Peyer's patch (tissue), 4 donors: ENCODE measurements at places on chromosomes 4 and X. TPM values are rescaled to one million over a fixed set of nuclear protein-coding genes. Genes with fewer than 3 reads are reported as not detected.

Gene LONRF3
- 10.7 TPM for total RNA-seq

Gene ETNPPL
- total RNA-seq: not detected

Gene PAGE2B
- not detected for total RNA-seq

Gene IBSP
- total RNA-seq: not detected

Gene GATA1
- not detected for total RNA-seq

GRCh38 chrX:6228720-6229119 lies at the start of gene NLGN4X:
Gene NLGN4X (minus strand): TSS chrX:6228867. CDS start chrX:6151466, 77,401 bp downstream.
- DNase-seq: no peak

DNA sequence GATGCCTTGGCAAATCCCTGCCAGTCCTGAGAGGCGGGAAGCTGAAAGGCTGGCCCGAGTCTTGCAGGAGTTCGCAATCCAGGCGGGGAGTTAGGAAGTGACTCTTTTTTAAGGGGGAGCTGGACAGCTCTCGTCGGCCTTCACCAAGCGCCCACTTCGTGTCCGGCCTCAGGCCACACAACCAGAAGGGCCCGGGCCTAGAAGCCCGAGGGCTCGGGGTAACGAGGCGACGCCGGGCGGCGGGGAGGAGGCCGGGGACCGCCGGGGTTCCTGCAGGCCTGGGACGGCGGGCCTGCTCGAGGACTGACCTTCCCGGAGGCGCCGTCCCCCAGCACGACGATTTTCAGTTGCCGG lies 395 bp downstream of the RAB28 start:
- DNase-seq: no peak

GRCh38 chr4:158259955-158260575 lies 49.8 kb downstream of the TMEM144 start:
- no peak for DNase-seq

DNA sequence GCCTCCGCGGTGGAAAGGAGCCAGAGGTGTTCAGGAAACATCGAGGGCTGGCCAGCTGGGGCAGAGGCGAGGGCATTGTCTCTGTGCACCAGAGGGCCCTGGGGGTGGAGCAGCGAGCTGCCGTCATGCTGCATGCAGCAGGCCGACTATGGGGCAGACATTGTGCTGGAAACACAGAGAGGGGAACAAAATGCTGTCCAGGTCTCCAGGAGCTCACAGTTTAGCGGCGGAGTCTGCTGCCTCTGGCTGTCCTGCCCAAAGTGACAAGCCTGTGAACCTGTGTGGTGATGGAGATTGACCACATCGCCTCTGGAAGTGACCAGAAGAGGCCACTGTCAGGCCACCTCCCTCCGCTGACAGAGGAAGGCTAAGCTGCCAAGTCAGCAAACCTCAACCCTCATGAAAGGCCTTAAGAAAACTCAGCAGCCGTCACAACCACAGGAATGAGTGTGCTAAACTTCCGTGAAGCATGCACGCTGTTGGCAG lies 20.1 kb upstream of the SASH3 start:
- no peak for DNase-seq
